Stimulated activated CD8-positive, alpha-beta memory T cell treated with anti-CD3 and anti-CD28 coated beads, Interleukin-2, amount 100 ng/mL, for 1 hour (primary cell): ENCODE measurements at places on chromosomes 12 and 14.

- DNase-seq: no peak
These were observed 20.4 kb upstream of the TMEM229B start for GRCh38 chr14:67508956-67509355.

- no peak for DNase-seq
These were observed 129.1 kb downstream of the PLXNC1 start for GRCh38 chr12:94277426-94278000.

DNA sequence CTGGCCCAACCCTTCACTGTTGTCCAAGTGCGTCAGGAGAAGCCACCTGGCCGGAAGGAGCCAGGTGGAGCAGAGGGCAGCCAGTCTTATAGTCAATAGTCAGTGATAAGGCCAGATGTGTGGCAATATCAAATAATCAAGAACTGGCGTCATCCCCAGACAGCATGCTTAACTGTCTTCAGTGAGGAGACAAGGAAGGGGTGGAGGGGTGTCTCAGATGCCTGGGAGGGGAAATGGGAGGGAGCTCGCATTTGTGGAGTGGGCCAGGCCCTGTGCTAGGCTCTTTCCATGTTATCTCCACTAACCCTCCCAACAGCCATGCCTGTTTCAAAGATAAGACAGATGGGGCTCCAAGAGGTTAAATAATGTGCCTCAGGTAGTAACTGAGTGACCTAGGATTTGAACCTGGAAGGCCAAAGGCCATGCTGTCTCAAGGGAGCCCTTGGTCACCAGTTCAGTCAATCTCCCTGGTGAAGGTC lies 48.9 kb upstream of the FOS start:
- DNase-seq: no peak

DNA sequence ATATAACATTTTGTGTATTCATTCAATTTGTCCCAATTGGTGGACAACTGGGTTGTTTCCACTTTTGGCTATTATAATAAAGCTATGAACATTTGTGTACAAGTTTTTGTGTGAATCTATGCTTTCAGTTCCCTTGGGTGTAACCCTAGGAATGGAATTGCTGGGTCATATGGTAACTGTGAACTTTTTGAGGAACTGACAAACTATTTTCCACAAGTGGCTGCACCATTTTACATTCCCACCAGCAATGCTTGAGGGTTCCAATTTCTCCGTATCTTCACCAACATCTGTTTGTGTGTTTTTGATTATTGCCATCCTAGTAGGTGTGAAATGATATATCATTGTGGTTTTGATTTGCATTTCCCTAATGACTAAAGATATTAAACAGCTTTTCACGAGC lies 13.0 kb downstream of the LPCAT3 start:
- no peak for DNase-seq

DNA sequence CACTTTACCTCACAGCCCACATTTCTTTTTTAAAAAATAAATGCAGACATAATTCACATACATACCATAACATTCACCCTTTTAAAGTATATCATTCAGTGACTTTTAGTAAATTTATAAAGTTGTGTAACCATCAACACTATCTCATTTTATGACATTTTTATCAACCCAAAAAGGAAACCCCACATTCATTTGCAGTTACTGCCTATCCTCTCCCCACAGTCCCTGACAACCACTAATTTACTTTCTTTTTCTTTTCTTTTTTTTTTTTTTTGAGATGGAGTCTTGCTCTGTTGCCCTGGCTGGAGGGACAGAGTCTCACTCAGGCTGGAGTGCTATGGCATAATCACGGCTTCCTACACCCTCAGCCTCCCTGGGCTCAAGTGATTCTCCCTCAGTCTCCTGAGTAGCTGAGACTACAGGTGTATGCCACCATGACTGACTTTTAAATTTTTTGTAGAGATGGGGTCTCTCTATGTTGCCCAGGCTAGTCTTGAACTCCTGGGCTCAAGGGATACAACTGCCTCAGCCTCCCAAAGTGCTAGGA lies 1.5 kb upstream of the EP400 start:
- no peak for DNase-seq

DNA sequence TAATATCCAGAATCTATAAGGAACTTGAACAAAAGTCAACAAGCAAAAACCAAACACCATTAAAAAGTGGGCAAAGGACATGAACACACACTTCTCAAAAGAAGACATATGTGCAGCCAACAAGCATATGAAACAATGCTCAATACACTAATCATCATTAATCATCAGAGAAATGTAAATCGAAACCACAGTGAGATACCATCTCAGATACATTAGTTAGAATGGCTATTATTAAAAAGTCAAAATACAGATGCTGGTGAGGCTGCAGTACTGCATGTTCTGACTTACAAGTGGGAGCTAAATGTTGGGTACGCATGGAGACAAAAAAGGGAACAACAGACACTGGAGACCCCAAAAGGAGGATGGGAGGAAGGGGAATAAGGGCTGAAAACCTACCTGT lies 67.1 kb downstream of the BLTP3B start:
- no peak for DNase-seq

- DNase-seq: no peak
These were observed 12.0 kb downstream of the TFCP2 start for GRCh38 chr12:51160814-51161459.

DNA sequence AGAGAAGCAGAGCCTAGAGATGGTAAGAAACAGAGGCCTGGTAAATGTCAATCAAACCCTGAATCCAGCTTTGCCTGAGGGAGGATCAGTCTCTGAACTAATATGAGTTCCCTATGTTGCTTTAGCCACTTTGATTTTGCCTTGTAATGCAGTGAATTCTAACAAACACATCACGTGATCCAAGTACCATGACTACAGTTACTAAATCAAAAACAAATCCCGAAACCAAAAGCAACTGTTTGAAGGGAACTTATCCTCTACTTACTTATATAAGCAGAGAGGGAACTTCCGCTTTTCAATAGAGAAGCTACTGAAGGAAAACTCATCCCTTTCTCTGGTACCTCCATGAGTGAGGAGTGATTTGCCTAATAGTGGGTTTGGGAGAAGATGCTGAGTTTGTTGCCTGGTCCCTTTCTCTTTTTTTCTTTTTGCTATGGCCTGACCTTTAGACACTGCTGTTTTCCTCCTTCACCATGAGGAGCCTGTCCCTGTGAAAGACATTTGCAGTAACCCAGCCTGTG lies 7.7 kb upstream of the PPTC7 start:
- DNase-seq: no peak

- no peak for DNase-seq
These were observed 46.0 kb upstream of the LGR5 start for GRCh38 chr12:71393625-71394024.

GRCh38 chr14:80346395-80346794 lies 135.1 kb upstream of the DIO2 start:
- no peak for DNase-seq

DNA sequence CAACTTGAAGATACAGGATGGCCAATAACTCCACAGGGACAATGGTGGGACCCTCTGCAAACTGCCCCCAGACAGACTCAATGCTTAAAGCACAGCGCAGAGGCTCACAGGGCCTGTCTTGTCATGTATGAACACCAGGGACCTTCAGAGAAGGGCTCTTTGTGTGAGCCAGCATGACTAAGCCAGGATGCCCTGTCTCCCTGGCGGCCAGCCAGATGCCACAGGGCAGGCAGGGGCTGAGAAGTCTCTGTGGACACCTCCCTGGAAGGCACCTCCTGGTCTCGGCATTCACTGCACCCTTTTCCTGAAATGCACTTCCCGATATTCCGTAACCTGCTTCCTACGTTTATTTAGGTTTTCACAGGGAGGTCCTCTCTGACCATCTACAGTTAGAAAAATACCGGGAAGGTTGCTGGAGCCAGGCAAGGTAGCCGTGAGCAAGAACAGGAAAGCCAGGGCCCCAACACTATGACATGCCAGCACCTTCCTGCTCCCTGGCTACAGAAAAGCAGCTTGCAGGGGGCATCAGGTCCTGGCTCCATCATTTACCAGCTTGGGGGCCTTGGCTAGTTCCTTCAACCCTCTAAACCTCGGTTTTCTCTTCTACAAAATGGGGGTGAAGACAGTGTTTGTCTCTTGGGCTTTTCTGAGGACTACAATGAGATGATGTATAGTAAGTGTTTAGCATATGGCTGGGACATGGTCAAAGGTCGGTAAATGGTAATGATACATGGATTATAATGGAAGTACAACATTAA lies 65.0 kb downstream of the PITPNM2 start:
- no peak for DNase-seq
